ENCODE measurements at places on chromosomes 13 and 19.

- no peak for DNase-seq
Measured at GRCh38 chr19:37593996-37594303, 642 bp downstream of the ZNF571 start.

- no peak for DNase-seq
Measured at GRCh38 chr13:90950160-90950559, 397.3 kb upstream of the MIR17HG start.

DNA sequence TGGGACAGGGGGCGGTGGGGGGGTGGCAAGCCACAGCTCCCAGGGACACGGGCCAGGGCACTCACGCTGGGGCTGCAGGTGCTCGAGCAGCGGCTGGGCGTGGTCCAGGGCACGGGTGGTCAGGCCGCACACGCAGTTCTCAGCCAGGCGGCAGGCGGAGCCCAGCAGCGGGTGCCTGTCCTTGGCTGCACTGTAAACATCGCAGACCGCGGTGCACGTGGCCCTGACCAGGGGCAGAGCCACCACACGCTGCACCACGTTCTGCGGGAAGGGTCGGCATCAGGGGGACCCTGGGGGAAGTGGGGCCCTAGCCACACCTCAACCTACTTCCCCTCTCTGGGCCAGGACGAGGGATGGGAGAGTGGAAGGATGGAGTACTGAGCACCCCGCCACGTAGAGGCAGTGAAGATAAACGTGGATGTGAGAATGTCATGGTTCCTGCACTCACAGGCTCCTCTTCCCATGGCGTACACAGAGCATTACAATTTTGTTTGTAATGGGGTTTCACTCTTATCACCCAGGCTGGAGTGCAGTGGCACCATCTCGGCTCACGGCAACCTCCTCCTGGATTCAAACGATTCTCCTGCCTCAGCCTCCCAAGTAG lies 3.4 kb downstream of the PLIN5 start:
- DNase-seq, result no peak

DNA sequence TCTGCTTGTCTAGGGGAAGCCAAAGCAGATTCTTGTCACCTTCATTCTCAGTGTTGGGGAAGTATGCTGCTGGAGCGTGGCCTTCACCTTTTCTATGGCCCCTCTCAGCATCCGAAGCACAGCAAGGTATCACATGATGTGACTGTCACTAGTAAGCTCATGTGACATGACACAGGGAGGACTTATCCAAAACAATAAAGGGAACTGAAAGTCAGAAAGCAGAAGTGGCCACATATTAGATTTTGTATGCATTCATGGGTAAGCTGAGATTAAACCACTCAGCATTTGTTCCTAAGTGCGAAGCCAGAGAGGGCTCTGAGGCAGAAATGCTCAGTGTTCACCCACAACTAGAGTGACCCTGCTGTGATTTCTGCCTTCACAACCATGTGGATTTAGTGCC lies 72.8 kb upstream of the PCDH8 start:
- no peak for DNase-seq

- DNase-seq, result no peak
Measured at GRCh38 chr13:21221268-21221667, 44.8 kb downstream of the MRPL57 start.

GRCh38 chr19:33734913-33735312 lies 61.8 kb upstream of the KCTD15 start:
- DNase-seq, result no peak

DNA sequence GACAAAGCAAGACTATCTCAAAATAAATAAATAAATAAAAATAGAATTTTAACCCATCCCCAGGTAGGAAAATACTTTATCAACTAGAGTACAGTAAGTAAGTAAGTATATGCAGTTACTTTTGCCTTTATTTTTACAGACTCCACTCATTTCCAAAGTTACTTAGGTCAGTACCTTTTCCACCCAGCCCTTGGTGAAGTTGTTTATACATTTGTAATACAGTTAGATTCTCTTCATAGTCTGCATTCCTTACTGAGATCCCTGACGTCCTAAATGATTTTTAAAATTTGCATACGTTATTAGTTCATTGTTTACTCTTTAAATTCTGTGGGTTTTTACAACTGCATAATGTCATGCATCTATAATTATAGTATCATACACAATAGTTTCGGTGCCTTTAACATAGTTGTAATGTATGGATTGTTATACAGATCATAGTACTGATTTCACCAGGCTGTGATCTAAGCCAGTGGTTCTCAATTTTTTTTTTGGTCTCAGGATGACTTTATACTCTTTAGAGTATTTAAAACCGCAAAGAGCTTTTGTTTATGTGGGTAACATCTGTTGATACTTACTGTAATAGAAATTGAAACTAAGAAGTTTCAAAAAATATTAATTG lies 10.4 kb downstream of the SETDB2 start:
- no peak for DNase-seq
